ENCODE measurements at places on chromosomes 1 and 21.

DNA sequence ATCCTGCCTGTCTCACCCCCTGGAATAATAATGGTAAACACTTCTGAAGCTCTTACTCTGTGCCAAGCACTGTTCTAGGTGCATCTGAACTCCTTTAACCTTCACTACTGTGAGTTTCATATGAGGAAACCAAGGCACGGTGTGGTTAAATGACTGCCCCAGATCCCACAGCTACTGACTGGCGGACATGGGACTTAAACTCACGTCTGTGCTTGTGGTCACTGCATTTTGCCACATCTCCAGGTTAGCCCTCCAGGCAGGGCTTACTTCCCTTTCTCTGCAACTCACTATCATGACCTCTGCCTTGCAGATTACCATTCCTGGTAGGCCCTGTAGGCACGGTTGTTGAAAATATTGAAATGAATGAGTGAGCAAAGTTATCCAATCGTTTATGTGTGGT lies 83.4 kb downstream of the ADSS2 start:
- no peak for DNase-seq

- DNase-seq, result no peak
Observed at GRCh38 chr1:82318921-82319320, 518.2 kb downstream of the ADGRL2 start.

DNA sequence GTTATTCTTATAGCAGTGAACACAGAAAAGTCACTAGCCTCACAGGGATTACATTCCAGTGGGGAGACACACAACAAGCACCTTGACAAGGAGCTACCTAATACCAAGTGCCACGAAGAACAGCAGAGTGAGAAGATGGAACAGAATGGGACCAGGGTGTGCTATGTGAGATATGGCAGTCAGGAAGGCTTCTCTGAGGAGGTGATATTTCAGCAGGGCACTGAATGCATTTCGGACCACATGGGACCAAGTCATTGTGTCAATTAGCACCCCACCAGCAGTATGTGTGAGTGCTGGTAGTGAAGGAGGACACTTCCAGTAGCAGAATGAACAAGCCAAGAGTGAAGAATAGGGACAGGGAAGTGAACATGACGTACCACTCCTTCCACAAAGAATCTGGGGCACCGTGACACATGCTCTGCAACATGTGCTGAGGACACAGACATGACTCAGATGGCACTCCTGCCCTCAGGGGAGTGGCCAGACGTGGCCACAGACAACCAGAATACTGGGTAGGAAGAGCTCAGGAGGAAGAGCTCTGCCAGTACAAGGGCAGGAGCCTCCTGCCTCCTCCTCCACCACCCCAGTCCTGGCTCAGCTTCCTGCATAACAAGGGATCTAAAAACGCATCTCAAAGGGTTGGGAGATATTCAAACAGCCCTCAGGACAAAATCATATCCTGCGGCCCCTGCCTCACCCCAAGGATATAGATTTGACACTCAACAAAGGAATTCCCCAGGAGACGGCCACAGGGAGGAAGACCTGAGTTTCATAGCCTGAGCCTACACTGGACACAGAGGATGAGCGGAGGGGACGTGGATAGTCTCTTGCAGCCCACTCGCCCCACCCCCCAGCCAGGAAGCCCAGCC lies 102.5 kb downstream of the TRABD2B start:
- DNase-seq, result no peak

GRCh38 chr1:19206947-19207346 lies 3.1 kb downstream of the UBR4 start:
- DNase-seq, result no peak

GRCh38 chr1:172375211-172375631 lies 45.3 kb upstream of the C1orf105 start:
- no peak for DNase-seq

- DNase-seq, result no peak
Observed at GRCh38 chr21:27145134-27145798, 178.4 kb upstream of the ADAMTS5 start.

DNA sequence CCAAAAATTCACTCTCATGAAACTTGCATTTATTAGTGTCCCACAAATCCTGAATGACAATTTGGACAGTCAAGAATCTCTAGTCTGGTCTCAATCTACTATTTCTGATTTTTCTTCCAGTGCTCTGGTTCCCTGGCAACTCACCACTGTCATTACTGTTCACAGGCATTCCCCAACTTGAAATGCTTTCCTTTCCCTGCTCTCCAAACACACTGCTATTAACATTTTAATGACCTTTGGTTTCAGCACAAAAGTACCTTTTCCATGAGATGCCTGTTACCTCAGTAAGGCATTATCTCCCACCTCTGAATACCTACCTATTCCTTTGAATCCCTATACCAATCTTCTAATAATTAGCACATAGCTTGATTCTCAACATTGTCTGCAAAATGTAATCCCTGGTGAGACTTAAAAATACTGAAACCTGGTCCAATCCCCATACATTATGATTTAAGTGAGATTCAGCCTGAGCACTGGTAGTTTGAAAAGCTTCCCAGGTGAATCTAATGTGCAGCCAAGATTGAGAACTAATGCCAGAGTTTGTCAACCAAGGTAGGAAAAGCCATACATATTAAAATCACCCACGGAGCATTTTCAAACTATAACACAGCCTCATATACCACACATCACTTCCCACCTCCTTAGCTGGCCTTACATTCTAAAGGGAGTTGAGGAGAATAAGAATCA lies 11.7 kb upstream of the ANGPTL3 start:
- DNase-seq, result no peak

GRCh38 chr1:162716123-162716522 lies 74.4 kb upstream of the HSD17B7 start:
- no peak for DNase-seq

DNA sequence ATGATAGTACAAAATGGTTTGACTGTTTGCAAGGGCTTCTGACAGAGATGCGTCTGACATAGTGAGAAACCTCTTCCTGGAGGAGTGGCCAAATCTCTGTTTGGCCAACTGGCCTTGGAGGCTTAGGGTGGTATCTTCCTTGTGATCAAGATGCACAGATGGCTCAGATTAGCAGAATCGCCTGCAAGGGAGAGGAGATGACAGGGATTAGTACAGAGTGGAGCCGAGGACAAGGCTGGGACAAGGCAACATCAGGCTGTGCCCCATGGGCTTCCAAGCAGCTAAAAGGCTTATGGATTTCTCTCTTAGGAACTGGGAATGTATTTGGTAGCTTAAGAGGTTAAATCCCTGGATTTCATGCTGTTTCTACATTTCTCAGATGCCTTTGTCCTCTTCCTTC lies 379.1 kb downstream of the SIPA1L2 start:
- no peak for DNase-seq

DNA sequence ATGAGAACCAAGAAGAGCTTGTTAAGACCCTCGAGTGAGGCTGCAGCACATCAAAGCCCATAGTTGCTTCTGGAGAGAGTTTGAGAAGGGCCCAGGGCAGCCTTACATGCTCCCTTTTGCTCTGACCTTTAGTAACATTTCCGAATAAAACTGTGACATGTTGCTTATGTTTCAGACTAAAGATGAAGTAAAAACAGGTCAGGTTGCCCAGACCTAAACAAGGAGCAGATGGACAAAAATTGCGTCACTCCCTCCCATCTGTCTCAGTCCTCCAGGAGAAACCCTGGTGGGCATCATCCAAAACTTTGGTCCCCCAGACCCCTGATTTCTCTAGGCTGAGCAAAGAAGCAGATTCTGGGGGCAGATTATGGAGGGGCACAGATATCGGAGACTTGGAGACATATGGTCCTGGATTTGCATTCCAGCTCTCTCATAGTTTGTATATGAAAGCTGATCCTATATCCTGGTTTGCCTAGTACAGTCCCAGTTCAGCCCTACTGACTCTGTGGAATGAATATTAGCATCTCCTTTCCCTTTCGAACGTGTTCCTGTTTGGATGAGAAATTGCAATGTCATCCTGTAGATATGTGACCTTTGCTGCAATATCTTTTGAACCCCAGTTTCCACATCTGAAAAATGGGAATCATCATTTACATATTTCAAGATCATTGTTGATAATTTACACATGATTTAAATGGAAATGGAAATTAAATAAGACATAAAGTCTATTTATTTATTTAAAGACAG lies 304.9 kb upstream of the USP24 start:
- DNase-seq, result no peak

GRCh38 chr1:42674682-42675081 lies 7.5 kb upstream of the YBX1 start:
- DNase-seq, result no peak

DNA sequence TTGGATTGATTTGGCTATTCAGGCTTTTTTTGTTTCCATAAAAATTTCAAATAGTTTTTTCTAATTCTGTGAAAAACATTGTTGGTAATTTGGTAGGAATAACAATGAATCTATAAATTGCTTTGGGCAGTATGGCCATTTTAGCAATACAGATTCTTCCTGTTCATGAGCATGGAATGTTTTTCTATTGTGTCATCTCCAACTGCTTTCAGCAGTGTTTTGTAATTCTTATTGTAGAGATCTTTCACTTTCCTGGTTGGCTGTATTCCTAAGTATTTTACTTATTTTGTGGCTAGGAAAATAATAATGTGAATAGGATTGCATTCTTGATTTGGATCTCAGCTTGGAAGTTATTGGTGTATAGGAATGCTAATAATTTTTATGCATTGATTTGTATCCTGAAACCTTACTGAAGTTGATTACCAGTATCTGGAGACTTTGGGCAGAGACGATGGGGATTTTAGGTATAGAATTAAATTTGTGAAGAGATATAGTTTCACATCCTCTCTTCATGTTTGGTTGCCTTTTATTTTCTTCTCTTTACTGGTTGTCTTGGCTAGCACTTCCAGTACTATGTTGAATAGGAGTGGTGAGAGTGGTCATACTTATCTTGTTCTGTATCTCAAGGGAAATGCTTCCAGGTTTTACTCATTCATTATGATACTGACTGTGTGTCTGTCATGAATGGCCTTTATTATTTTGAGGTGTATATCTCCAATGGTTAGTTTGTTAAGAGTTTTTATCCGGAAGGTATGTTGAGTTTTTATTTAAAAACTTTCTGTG lies 57.3 kb downstream of the DRAM2 start:
- DNase-seq, result no peak

GRCh38 chr1:88191917-88192316 lies 492.2 kb upstream of the PKN2 start:
- no peak for DNase-seq

DNA sequence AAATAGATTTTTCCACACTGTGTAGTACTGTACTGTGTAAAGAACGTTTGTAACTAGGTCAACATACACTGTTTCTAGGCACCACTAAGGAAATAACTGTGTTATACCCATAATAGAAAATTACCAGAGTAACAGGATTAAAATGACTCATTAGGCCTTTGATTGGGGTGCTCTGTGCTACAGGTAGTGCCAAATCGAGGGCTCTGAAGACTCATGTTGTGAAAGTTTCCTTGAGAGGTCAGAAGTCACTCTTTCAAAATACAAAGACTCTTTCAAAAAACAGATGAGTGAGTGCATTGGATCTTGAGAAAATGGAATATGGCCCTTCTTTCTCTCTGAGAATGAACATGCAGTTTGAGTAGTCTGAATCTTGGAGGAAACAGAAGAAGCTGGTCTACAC lies 143.0 kb downstream of the MRPL39 start:
- no peak for DNase-seq

DNA sequence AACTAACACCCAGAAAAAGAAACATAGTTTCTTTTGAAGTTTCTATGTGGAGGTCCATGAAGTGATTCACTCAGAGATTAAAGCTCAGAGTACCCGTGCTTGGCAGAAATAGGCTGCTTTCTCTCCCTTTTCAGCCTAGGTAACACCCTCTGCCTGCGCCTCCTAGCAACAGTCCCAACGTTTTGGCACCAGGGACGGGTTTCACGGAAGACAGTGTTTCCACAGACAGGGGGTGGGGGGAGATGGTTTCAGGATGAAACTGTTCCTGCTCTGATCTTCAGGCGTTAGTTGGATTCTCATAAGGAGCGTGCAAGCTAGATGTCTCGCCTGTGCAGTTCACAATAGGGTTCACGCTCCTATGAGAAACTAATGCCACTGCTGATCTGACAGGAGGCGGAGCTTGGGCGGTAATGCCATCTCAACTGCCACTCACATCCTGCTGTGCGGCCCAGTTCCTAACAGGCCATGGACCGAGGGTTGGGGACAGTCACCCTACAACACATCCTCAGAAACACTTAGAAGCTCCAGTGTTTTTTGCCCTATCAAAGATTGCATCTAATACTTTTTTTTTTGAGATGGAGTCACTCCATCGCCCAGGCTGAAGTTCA lies 53.2 kb downstream of the CHML start:
- no peak for DNase-seq

GRCh38 chr1:3072391-3073185 lies 3.6 kb downstream of the PRDM16 start:
- no peak for DNase-seq

- DNase-seq, result no peak
Observed at GRCh38 chr1:219965285-219966070, 37.1 kb upstream of the SLC30A10 start.

GRCh38 chr1:179757933-179758332 lies 14.8 kb downstream of the FAM163A start:
- no peak for DNase-seq

DNA sequence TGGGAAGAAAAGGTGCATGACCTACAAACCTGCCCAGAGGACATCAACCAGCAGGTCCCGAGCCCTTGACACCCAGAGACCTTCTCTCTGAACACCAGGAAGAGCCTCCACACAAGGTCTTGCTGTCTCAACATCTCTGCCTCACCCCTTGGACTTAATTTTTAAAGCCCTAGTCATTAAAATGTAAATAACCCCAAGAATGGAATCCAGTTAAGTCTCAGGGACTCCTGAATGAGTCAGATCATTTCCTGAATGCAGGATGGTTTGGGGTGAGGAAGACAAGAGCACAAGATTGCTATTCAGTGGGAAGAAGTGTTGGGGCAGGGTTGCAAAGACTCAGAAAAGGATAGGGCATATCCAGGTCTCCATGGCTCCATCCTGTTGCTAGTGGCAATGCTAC lies 17.8 kb upstream of the GRIK3 start:
- no peak for DNase-seq

- DNase-seq, result no peak
Observed at GRCh38 chr1:74423471-74423870, 88.9 kb downstream of the LRRC53 start.

- DNase-seq, result peak; percentile 91
Observed at GRCh38 chr1:178126741-178127185, 32.9 kb downstream of the RASAL2 start.

GRCh38 chr1:41813226-41813625 lies 105.5 kb downstream of the HIVEP3 start:
- no peak for DNase-seq

All from ACHN (cell line).